ENCODE measurements at places on chromosomes 6 and 20. TPM values are rescaled to one million over a fixed set of nuclear protein-coding genes. Genes with fewer than 3 reads are reported as not detected.

DNA sequence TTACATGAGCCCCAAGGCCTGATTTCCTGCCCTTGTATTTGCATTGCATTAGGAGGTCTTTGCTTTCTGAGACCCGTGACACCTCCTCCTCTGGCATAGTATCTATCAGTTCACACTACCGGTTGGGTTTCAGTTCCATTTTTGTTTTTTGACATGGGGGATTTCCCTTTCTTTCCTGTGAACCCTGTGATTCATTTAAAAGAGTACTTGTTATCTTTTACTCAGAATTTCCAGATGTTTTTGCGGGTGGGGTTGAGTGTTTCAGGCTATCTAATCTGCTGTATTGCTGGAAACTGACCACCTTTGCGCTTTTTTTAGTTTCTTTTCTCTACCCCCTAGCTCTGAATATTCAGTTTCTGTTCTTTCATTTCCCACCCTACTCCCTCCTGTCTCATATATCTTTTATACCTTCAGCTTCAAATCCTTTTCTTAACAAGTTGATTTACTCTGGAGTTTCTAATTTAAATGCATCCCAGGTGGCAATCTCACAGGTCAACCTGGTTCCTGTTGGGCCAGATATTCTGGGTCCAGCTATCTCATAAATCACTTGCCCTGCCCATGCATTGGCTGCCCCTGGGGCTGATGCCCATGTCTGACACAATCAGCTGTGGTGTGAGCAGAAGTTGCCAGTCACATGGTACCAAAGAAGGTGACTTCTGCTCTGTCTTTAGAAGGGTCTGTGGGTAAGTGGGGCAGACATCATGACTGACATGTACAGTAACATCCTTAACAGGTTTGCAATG is 14.3 kb upstream of the NCOA3 start:
- peaks cover 55% of the 10 kb centered on the region for H3K4me1 ChIP-seq
- no peaks in the 10 kb centered on the region for H3K36me3 ChIP-seq
- H3K27ac ChIP-seq = peak overlapping the region; percentile 97
- H3K27me3 ChIP-seq = no peaks in the 10 kb centered on the region
- DNase-seq = peak; percentile 77

DNA sequence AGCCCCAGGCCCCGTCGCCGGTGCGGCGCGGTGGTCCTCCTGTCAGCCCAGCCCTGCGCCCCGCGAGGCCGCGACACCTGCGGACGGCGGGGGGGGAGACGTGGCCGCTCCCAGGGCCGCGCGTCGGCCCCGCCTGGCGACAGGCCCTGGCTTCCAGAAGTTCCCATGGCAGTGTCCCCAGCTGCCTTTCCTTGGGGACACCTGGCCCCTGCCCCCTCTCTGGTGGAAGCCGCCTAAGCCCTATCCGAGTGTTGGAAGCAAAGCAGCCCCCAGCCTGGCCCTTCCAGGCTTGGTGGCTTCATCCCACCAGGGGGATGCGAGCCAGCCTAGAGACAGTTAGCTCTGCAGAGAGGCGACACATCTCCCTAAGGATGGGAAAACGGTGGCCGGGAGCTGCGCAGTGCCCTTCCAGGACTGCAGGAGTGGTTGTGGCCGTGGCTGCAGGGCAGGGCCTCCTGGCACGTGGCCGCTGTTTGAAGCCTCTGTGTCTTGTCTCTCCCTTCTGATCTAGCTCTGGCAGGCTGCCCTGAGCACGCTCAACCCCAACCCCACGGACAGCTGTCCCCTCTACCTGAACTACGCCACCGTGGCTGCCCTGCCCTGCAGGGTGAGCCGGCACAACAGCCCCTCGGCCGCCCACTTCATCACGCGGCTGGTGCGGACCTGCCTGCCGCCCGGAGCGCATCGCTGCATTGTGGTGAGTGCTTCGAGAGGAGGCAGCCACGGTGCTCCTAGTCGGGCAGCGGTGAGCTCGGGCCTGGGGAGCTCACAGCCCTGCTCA is 816 bp downstream of the NPEPL1 start:
- peak overlapping the region; percentile 67 for H3K4me3 ChIP-seq
- H3K27me3 ChIP-seq = no peaks in the 10 kb centered on the region
- DNase-seq = peak; percentile 26
- H3K4me1 ChIP-seq = peaks cover 16% of the 10 kb centered on the region
- H3K36me3 ChIP-seq = peaks cover 6% of the 10 kb centered on the region

FAM184A gene
- total RNA-seq = 10.8 TPM

ZNF341 gene
- 5.9 TPM for total RNA-seq

DNA sequence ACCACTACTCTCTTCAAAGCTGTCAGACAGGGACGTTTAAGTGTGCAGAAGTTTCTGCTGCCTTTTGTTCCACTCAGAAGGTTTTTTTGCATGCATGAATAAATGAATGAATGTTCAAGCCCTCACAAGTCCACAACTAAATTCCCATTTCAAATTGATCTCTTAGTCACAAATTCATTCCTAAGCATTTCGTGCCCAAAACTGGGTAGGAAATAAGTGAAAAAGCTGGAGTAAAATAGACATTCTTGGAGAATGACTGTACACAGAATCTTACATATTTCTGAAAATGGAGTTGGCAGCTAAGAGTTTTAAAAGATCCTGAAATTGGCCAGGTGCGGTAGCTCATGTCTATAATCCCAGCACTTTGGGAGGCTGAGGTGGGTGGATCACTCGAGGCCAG is 117.6 kb downstream of the PERP start:
- H3K4me3 ChIP-seq = no peak overlapping the region
- H3K36me3 ChIP-seq = no peaks in the 10 kb centered on the region
- DNase-seq = no peak
- H3K27me3 ChIP-seq = peaks cover 11% of the 10 kb centered on the region

- H3K27me3 ChIP-seq = peaks cover 18% of the 10 kb centered on the region
- H3K36me3 ChIP-seq = no peaks in the 10 kb centered on the region
- H3K27ac ChIP-seq = no peak overlapping the region
- DNase-seq = no peak
Measured at GRCh38 chr6:19844689-19845088, 7.5 kb downstream of the ID4 start.

- no peak overlapping the region for H3K27ac ChIP-seq
- no peaks in the 10 kb centered on the region for H3K4me1 ChIP-seq
- H3K36me3 ChIP-seq = no peaks in the 10 kb centered on the region
- H3K27me3 ChIP-seq = no peaks in the 10 kb centered on the region
Measured at GRCh38 chr20:7637184-7637583, 303.1 kb downstream of the HAO1 start.

SLC16A10 gene
- total RNA-seq = 3.6 TPM

GRCh38 chr6:107624541-107624940 is 134.6 kb downstream of the SOBP start:
- no peak overlapping the region for H3K4me3 ChIP-seq
- H3K27ac ChIP-seq = no peak overlapping the region
- H3K4me1 ChIP-seq = no peaks in the 10 kb centered on the region
- H3K36me3 ChIP-seq = no peaks in the 10 kb centered on the region

DNA sequence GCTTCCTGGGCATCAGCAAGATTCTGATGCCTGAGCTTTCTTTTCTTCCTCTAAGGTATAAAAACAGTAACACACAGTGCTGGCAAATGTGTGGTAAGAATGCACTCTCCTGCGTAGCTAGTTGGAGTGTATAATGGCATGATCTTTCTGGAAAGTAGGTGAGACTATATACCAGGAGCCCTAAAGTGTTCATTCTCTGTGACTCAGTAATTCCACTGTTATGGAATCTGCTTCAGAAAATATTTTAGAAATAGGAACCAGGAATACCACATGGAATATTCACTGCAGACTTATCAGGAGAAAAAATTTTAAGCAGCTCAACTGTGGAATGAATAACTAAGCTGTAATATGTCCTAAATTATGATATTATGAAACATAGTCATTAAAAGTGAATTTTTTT is 16.9 kb upstream of the CSE1L start:
- no peaks in the 10 kb centered on the region for H3K4me1 ChIP-seq
- H3K36me3 ChIP-seq = peaks cover 29% of the 10 kb centered on the region
- H3K4me3 ChIP-seq = no peak overlapping the region
- no peak overlapping the region for H3K27ac ChIP-seq

GRCh38 chr6:43086022-43086658 is 10.0 kb downstream of the PTK7 start:
- no peak overlapping the region for H3K27ac ChIP-seq
- no peaks in the 10 kb centered on the region for H3K36me3 ChIP-seq
- peaks cover 13% of the 10 kb centered on the region for H3K4me1 ChIP-seq
- H3K4me3 ChIP-seq = no peak overlapping the region

DNA sequence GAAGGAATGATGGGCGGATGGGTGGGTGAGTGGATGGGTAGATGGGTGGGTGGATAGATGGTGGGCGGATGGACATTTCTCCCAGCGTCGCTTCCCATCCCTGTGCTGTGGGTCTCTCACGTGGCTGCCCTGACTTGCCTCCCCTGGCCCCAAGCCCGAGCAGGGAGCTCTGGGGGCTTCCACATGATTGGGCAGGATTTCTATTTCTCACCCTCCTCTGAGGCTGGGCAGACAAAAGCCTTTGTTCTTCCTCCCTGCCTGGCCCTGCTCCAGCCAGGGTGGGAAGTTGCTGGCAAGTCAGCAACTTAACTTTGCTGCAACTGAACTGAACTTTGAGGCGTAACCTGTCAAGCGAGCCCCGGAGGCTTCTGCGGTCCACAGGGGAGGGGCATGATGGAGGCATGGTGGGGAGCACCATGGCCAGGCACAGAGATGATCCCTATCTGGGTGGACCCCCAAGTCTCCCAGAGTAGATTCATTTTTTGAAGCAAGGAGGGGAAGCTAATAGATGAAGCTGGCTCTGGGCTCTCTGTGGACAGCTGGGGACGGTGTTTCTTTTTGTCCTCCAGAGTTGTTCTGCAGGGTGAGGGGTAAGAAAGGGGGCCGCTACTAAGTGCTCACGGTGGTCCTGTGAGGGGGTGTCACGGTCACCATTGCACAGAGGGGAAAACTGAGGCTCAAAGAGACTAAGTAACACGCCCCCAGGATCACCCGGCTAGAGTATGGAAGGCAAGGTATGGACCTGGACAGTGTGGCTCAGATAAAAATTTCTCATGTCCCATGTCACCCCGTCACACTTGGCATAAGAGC is 140.1 kb downstream of the CEBPB start:
- H3K4me3 ChIP-seq = no peak overlapping the region
- no peak for DNase-seq
- H3K4me1 ChIP-seq = peaks cover 2% of the 10 kb centered on the region
- no peak overlapping the region for H3K27ac ChIP-seq

DNA sequence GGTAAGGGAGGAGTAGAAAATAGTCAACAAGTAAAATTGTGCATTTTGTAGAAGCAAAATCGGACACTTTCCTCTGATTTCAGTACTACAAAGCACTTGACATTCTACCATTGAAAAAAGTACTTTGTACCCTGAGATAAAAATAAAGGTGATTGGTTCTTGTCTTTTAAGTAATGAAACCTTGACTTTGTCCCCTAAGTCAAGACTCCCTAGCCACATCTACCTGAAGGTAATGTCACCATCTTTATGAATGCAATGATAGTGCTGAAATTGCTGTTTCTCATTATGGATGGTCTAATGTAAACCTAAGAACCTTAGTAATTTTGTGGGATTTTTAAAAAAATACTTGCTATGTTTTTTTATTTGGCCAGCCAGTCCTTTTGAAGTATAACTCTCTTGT is 2.4 kb upstream of the MAN1A1 start:
- peaks cover 2% of the 10 kb centered on the region for H3K36me3 ChIP-seq
- H3K4me1 ChIP-seq = peaks cover 20% of the 10 kb centered on the region
- no peaks in the 10 kb centered on the region for H3K27me3 ChIP-seq
- DNase-seq = no peak
